T1000 (cell line): ENCODE measurements at places on chromosomes 6 and 20.

DNA sequence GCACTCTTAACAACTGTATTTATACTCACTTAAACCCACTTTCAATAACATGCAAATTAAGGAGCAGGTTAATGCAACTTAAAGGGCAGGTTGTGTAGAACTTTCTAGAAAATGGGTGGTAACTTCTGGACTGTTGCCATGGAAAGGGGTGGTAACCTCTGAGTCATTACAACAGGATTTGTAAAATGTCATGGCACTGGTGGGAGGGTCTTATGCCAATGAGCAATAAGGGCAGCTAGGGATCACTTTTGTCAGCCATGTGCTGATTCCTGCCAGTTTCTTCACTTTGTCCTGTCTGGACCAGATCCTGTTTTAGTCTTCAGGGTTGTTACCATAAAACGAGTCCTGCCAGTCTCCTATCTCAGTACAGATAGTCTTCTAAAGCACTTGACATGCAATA lies 560.5 kb upstream of the PTCHD4 start:
- no peak for DNase-seq

DNA sequence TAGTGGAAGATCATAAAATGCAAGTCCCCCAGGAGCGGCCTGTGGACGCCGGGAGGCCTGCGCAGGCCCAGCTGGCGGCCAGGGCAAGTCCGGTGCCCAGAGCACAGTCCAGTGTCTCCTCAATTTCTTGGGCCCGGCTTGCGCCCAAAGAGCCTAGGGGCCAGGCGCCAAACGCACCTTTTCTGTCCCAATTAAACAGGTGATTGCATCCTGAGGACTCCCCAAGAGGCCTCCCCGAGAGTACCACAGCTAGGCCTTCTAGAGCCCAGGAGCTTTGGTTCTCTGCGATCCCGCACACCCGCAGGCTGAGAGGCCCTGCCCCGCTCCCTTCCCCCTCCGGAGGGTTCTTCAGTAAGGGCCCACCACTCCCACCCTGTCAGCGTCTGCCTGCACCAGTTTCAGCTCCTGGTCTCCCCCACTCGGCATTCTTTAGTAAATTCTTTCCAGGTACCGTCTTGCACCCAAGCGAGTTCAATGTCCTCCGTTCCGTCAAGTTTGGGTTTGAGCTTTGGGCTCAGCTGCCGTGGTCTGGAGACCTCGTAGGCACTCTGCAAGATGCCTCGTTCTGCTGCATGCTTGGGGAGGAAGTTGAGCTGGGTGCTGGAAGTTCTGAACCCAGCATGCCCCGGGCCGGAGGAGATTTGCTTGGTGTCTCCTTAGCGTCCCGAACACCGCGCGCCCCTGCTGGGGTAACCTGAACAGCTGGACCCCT lies 3.9 kb upstream of the NKX2-2 start:
- DNase-seq, result no peak

GRCh38 chr6:26660000-26660361 lies 435 bp upstream of the ZNF322 start:
- DNase-seq, result no peak

DNA sequence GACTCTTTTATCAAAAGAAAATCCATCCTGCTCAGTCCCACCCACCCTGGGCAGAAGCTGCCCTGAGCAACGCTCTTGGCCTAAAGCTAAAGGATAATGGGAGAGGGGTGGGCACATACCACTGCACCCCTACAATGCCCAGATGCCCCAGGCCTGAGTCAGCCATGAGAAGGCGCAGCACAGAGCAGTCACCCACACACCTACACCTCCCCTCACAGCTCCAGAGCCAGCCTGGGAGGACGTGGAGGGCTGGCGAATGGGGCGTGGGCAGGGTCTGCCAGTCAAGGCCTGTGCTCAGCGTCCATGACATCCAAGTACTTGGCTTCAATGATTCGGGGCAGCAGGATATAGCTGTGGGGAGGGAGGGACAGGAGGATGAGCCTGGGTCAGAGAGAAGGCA lies 11.5 kb downstream of the SLC4A11 start:
- DNase-seq, result no peak

GRCh38 chr6:162543221-162543620 lies 184.3 kb downstream of the PRKN start:
- no peak for DNase-seq

DNA sequence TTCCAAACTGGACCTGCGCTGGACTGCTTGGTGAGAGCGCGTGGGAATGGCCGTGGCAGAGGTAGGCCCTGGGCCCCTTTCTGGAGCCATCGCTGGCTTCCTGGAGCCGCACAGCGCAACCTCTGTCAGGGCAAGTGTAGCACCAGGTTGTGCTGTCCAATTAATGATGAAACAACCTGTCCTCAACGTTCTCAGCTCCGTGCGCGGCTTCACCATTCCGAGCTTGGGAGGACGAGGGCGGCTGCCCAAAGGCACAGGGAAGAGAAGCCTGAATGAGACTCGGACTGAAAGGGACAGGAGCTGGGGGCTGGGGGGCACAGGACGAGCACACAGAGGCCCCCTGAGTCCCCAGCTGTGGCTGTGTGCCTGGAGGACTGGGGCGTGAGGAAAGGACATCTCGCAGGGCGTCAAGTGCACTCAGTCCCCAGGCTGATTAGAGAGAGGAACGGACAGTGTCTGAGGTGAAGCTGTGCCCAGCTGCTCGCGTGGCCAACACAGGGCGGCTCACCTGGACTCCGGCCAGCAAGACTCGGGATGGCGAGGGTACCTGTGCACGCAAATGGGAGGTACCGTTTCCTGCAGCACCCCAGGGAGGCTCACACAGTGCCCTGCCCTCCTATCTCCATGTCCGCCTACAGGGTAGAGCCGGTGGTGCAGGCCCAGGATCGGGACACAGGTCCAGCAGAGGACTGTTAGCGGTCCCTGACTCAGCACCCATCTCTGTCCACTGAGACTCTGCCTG lies 403.3 kb downstream of the TAF4 start:
- no peak for DNase-seq

GRCh38 chr6:126897758-126898157 lies 220.7 kb upstream of the RSPO3 start:
- DNase-seq, result no peak
